Activated CD4-positive, alpha-beta T cell treated with anti-CD3 and anti-CD28 coated beads, Interleukin-10, Interleukin-2, amounts not matched to agents 100 ng/mL and 50 ng/mL, durations not matched to agents 16 hours and 8 hours (primary cell): ENCODE measurements at places on chromosomes 7 and 10.

- DNase-seq, result no peak
Measured at GRCh38 chr10:78462176-78462575, 428.5 kb downstream of the RPS24 start.

- no peak for DNase-seq
Measured at GRCh38 chr7:507623-508300, 11.9 kb downstream of the PDGFA start.

- no peak for DNase-seq
Measured at GRCh38 chr10:65314253-65314652, 1611.6 kb upstream of the LRRTM3 start.

- DNase-seq, result peak; percentile 30
Measured at GRCh38 chr7:93146472-93147141, 1.6 kb downstream of the SAMD9L start.

DNA sequence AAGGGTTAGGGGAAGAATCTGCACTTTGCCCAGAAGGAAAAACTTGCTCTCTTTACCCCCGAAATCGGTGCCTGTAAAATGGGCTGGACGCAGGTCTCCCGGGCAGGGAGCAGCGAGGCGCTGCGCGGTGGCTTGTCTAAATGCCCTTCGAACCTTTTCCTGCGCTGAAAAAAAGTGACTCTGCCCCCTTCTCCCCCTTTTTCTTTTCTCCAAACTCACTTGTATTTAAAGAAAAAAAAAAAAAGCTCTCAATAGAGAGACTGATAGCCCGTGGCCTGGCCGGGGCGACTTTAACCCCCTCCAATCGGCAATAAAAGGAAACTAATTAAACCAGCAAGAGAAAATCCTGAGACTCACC, 286 bp downstream of the SP8 start:
- no peak for DNase-seq

DNA sequence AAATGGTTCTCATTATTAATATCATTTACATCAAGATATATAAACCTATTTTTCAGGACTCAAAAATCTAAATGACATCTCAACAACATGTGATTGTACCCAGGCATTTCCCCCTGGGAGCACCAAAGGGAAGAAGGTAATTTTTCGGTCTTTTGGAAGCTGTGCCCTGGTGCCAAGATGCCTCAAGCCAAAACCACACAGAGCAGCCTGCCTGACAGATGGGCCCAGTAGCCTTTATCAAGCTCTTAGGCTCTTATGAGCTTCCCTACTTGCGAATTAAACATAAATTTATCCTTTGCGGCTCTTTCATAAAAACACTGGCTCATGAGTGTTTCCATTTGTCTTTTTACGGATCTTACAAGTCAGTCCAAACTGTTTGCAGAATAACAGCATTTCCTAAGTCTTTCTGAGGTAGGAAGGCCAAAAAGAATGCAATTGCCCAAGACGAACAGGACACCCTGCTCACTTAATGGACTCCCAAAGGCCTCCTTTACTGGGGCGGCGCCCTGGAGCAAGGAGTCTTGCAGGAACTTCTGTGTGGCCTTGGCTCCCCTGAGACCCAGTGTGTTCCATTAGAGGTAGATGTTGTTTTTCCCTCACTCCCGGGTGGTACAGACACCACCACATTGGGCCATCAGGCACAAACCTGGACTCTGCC, 4.1 kb upstream of the RASSF4 start:
- DNase-seq, result no peak

DNA sequence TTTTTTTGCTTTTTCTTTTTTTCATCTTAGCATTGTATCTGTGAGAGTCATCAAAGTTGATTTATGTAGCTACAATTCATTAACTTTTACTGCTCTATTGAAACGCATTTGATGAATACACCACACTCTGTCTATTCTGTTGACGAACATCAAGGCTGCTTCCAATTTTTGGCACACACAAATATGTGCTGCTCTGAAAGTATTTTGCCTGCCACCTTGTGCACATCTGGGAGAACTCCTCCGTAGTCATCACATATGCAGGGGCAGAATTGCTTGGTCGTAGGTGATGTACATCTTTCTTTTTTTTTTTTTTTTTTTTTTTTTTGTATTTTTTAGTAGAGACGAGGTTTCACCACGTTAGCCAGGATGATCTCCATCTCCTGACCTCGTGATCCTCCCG, 796.8 kb downstream of the KCNMA1 start:
- DNase-seq, result no peak

DNA sequence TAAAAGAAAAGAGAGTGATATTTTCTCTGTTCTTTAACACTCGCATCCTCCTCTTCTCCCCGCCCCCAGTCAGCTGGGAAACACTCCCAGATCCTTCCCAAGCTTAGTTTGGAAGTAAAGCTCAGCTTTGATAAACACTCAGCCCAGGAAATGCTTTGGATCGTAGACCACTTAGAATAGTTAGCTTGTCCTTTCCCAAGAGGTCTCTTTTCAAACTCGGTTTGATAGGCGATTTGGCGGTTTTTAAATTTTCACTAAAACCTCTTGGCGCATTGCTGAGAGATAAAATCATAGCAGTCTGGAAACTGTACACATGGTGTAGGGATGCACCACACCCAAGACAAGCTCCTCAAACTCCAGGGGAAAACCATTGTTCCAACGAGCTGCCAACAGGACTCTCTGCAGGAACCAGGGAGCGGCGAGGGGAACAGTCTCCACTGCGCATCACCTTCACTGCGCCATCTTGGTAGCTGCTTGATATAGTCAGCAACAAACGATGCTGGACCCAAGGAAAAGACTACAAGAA, 22.3 kb downstream of the SMURF1 start:
- no peak for DNase-seq

DNA sequence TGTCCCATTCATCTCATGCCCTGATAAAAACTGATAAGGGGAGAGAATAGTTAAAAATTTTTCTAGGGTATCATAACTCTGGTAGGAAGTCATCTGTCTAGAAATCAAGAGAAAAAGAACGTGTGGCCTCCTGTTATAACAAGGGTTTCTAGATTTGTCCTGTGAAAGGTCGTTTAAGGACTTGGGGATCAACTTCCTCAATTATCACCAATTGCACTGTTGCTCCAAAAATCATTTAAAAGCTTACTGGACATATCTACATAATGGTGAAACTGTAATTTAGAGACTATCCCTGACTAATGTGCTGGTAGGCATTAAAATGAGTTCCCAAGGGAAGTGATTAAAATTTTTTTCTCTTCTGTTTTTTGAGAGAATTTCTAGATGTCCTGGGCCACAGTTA, 58.2 kb downstream of the GPR141 start:
- no peak for DNase-seq

- DNase-seq, result peak; percentile 37
Measured at GRCh38 chr7:24728503-24729364, 28.5 kb downstream of the GSDME start.

GRCh38 chr7:39386718-39387117, 179.5 kb upstream of the YAE1 start:
- DNase-seq, result no peak

GRCh38 chr7:147569116-147569913, 1021.3 kb upstream of the C7orf33 start:
- no peak for DNase-seq

GRCh38 chr10:44857363-44858016, 53.6 kb upstream of the TMEM72 start:
- peak; percentile 62 for DNase-seq

DNA sequence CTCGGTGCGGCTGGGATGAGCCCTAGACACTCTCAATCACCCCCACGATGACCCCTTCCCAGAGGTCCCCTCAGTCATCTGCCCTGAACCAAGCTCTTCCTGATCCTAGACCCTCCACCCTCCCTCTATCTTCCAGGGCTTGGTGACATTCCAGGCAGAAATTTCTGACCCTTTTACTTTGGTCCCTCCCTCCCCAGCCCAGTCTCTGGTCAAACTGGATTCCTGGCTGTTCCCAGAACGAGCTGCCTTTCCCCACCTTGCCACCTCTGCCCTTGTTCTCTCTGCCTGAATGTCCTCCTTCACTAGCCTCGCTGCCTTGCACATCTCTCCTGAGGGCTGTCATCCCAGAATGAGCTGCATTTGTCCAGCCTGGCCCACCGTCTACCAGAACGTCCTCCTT, 1.3 kb upstream of the CLDN4 start:
- no peak for DNase-seq

DNA sequence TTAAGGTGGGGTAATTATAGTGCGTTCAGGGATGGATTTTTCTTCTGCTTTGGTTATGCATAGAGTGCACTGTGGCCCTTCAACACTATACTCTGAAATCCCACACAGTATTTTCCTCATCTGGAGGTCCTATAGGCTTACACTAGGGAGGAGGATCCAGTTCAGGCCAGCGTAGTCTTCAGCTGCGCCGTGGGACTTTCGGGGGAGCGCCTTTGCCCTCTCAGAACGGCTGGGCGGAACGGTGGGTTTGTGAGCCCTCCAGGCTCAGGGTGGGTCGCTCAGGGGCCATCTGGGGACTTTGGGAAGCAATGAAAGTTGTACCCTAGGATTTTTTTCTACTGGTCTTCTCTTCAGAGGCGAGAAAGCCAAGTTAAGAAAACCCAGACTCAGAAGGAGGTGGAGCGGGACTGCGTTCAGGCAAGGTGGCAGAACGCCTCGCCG, 652 bp upstream of the VPS26A start:
- no peak for DNase-seq

GRCh38 chr7:94778711-94779459, 123.0 kb upstream of the SGCE start:
- no peak for DNase-seq
